ENCODE measurements at places on chromosomes 2 and 18.
A peak's percentile ranks its signal among the peaks of the same experiment; 100 is the strongest.

- no peak for DNase-seq
Measured at GRCh38 chr2:225120186-225120585, 77.9 kb upstream of the DOCK10 start.

- no peak for DNase-seq
Measured at GRCh38 chr18:44133483-44133882, 547.2 kb upstream of the SETBP1 start.

- DNase-seq: peak; percentile 11
Measured at GRCh38 chr2:176140513-176141317, 10.6 kb upstream of the HOXD4 start.

- no peak for DNase-seq
Measured at GRCh38 chr2:191927991-191928390, 81.1 kb upstream of the CAVIN2 start.

- no peak for DNase-seq
Measured at GRCh38 chr2:150178591-150178990, 308.9 kb downstream of the RND3 start.

All from T-helper 22 cell (primary cell).